ENCODE measurements at places on chromosomes 7 and 10. TPM values are rescaled to one million over a fixed set of nuclear protein-coding genes. Genes with fewer than 3 reads are reported as not detected.

- no peak overlapping the region for H3K27ac ChIP-seq
- no peaks in the 10 kb centered on the region for H3K27me3 ChIP-seq
- no peaks in the 10 kb centered on the region for H3K36me3 ChIP-seq
- H3K4me1 ChIP-seq, result no peaks in the 10 kb centered on the region
- no peak overlapping the region for H3K4me3 ChIP-seq
- no peak for DNase-seq
These were observed 7.3 kb upstream of the PPP1R17 start for GRCh38 chr7:31679574-31680305.

Gene CNPY1
- not detected for polyA plus RNA-seq

Gene CYP17A1
- not detected for polyA plus RNA-seq

DNA sequence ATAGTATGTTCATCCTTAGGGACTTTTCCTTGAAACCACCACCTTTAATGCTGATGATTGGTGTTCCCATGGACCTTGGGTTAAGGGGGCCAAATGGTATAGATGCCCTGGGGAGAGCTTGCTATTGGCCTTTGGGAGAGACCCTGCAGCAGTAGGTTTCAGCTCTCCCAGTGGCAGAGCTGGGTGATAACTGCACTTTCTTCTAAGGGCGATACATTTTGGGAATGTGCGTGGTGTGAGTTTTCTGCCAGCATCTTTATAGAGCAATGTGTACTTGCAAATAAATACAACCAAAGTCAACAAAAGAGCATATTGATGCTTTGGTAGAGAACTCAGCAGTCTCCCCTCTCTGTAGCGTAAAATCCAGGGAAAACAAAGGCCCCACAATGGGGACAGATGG is 404.1 kb downstream of the PAXIP1 start:
- DNase-seq, result no peak
- H3K4me3 ChIP-seq, result no peak overlapping the region
- H3K27me3 ChIP-seq, result no peaks in the 10 kb centered on the region
- H3K27ac ChIP-seq, result no peak overlapping the region

DNA sequence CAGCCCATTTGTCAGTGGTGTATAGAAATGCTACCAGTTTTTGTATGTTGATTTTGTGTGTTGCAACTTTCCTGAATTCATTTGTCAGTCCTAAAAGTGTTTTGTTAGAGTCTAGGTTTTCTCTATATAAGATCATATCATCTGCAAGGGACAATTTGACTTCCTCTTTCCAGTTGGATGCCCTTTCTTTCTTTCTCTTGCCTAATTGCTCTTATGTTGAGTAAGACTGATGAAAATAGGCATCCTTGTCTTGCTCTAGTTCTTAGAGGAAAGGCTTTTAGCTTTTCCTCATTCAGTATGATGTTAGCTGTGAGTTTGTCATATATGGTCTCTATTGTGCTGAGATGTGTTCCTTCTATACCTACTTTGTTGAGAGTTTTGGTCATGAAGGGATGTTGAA is 161.7 kb upstream of the TPK1 start:
- peaks cover 37% of the 10 kb centered on the region for H3K36me3 ChIP-seq
- H3K4me3 ChIP-seq, result no peak overlapping the region
- no peak overlapping the region for H3K27ac ChIP-seq
- H3K27me3 ChIP-seq, result no peaks in the 10 kb centered on the region
- H3K4me1 ChIP-seq, result no peaks in the 10 kb centered on the region
- DNase-seq, result no peak

DNA sequence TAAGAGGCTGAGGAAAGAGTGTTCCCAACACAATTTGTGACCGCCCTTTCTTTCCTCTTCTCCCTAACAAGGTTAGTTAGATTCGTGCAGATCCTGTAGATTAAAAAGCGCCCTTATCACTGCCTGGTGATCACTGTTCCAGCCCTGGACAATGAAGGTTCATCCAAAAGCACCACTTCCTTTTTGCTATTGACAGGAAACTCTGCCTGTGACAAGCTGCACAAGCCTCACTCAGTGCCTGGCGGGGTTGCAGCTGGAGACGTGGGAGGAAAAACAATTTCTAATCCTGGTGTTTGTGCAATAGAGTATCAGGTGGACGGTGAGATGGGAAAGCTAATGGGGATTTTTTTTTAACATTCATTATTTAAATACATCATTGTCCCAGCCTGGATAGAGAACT is 105.9 kb upstream of the CAV2 start:
- peaks cover 8% of the 10 kb centered on the region for H3K27me3 ChIP-seq
- no peak overlapping the region for H3K27ac ChIP-seq
- no peak overlapping the region for H3K4me3 ChIP-seq
- H3K36me3 ChIP-seq, result no peaks in the 10 kb centered on the region
- no peak for DNase-seq

DNA sequence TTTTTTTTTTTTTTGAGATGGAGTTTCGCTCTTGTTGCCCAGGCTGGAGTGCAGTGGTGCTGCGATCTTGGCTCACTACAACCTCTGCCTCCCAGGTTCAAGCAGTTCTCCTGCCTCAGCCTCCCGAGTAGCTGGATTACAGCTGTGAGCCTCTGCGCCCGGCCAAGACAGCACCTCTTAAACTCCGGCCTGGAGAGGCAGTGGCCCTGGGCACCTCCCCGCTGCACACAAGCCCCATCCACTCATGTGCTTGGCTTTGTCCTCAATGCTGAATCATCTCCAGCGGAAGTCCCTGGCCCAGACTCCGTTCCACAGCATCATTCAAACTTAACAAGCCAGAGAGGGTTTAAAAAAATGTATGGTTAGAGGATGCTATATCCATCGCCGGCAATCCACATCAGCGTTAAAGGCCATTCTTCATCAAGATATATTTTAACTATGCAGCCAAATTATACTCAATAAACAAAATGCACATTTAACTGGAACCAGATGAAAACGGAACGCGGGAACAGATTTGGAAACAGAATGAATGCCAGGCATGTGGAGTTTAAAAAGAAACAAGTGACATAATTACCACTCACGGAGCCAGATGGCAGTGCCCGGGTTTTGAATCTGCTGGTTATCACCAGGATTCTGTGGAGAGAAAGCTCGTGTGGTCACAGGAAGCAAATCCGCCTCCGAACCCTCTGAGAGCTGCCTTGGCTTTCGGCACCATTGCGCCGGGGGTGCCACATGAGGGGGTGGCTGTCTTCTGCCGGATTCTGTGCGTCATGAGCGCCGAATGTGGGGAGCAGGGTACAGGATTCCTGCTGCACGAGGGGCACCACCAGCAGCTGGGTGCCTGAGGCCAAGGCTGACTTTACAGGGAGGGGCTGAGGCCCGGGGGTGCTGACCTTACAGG is 45.6 kb upstream of the CFAP46 start:
- peaks cover 8% of the 10 kb centered on the region for H3K27me3 ChIP-seq
- no peak overlapping the region for H3K4me3 ChIP-seq
- DNase-seq, result no peak

Gene SUGCT
- polyA plus RNA-seq, result 9.8 TPM

- no peaks in the 10 kb centered on the region for H3K4me1 ChIP-seq
- H3K36me3 ChIP-seq, result no peaks in the 10 kb centered on the region
- no peak overlapping the region for H3K27ac ChIP-seq
- no peak overlapping the region for H3K4me3 ChIP-seq
These were observed 12.9 kb downstream of the GRM8 start for GRCh38 chr7:127239814-127240213.

Gene NXPH1
- not detected for polyA plus RNA-seq

GRCh38 chr10:95513008-95513589 is 48.1 kb downstream of the SORBS1 start:
- H3K36me3 ChIP-seq, result no peaks in the 10 kb centered on the region
- H3K27me3 ChIP-seq, result peaks cover 18% of the 10 kb centered on the region
- H3K27ac ChIP-seq, result no peak overlapping the region

GRCh38 chr7:44201813-44202212 is 1.0 kb downstream of the YKT6 start:
- peak overlapping the region; percentile 89 for H3K4me3 ChIP-seq
- H3K27ac ChIP-seq, result peak overlapping the region; percentile 33
- H3K27me3 ChIP-seq, result no peaks in the 10 kb centered on the region

- no peaks in the 10 kb centered on the region for H3K4me1 ChIP-seq
- peaks cover 6% of the 10 kb centered on the region for H3K36me3 ChIP-seq
- no peak for DNase-seq
- no peaks in the 10 kb centered on the region for H3K27me3 ChIP-seq
- H3K4me3 ChIP-seq, result no peak overlapping the region
These were observed 10.8 kb upstream of the PYROXD2 start for GRCh38 chr10:98425511-98426352.

Gene PPIA
- 3,747 TPM for polyA plus RNA-seq

GRCh38 chr10:8088504-8088903 is 34.0 kb downstream of the GATA3 start:
- DNase-seq, result no peak
- no peaks in the 10 kb centered on the region for H3K36me3 ChIP-seq
- H3K27ac ChIP-seq, result no peak overlapping the region
- H3K4me3 ChIP-seq, result no peak overlapping the region
- no peaks in the 10 kb centered on the region for H3K4me1 ChIP-seq

DNA sequence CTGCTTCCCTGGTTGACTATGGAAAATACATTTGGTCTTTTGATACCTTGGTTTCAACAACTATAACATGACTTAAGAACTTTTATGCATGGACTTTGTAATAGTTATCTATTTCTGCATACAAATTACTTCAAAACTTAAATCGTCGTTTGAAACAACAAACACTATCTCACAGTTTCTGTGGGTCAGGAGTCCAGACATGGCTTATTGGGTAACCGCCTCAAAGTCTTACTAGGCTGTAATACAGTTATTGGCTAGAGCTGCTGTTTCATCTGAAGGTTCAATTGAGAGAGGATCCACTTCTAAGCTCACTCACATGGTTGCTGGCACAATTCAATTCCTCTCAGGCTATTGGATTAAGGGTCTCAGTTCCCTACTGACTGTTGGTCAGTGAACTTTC is 135.1 kb downstream of the LYZL1 start:
- no peak overlapping the region for H3K27ac ChIP-seq
- H3K4me1 ChIP-seq, result no peaks in the 10 kb centered on the region
- no peaks in the 10 kb centered on the region for H3K27me3 ChIP-seq

DNA sequence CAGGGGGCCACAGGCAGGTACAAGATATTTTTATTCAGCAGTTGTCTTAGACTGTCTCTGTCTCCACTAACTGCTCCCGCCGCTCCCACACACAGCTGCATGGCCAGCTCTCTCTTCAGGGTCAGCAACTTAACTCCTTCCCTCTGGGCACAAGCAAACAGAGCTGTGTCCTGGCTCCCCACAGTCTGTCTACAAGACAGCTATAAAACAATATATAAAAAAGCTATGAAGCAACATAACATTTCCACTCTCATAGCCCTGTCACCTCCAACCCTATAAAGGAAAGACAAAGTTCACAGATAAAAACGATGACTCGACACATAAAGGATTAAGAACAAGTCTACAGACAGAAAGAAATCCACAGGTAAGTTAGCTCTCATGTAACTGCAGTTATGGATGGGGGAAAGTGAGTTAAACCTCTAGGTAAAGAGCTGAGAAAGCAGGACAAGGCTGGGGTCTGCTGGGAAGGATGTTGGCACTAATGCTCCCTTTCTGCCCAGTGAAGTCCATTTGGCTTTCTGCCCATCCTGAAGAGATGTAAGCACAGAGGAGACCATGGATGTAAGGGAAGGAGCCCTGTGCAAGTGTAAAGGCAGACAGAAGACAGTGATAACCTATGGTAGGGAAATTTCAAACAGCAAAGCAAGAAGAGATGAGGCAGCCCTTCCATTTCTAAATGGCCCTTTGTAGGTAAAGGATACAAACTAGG is 27.0 kb downstream of the RAPGEF5 start:
- DNase-seq, result no peak
- H3K27ac ChIP-seq, result no peak overlapping the region
- H3K36me3 ChIP-seq, result no peaks in the 10 kb centered on the region
- H3K27me3 ChIP-seq, result no peaks in the 10 kb centered on the region

Gene SLC18A3
- polyA plus RNA-seq, result not detected

Gene CLRN3
- not detected for polyA plus RNA-seq

- H3K27me3 ChIP-seq, result peaks cover 55% of the 10 kb centered on the region
- H3K4me3 ChIP-seq, result no peak overlapping the region
- no peaks in the 10 kb centered on the region for H3K36me3 ChIP-seq
- no peaks in the 10 kb centered on the region for H3K4me1 ChIP-seq
These were observed 9.1 kb downstream of the LAMB1 start for GRCh38 chr7:107993891-107994291.

Gene HNRNPH3
- 134 TPM for polyA plus RNA-seq

DNA sequence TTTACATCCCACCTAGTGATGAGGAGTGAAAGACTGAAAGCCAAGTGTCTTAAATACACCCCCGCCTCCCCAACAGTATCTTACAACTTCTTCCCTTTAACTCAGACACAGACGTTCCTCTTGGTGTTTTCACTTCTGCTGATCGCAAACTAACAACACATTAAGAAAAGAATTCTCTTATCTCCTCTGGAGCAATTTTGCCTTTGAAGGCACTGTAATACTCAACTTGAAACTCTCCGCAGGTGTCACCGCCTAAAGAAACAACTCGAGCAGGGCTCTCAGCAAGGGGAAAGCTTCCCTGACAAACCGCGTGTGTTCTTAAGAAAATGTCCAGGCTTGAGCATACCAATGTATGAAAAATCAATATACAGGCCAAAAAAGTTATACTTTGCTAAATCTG is 452 bp downstream of the SEMA3C start:
- H3K27ac ChIP-seq, result peak overlapping the region; percentile 45
- H3K27me3 ChIP-seq, result peaks cover 53% of the 10 kb centered on the region
- H3K4me3 ChIP-seq, result peak overlapping the region; percentile 48
- peaks cover 5% of the 10 kb centered on the region for H3K4me1 ChIP-seq
- no peak for DNase-seq

- H3K27ac ChIP-seq, result no peak overlapping the region
- no peak overlapping the region for H3K4me3 ChIP-seq
- peaks cover 34% of the 10 kb centered on the region for H3K27me3 ChIP-seq
- H3K4me1 ChIP-seq, result no peaks in the 10 kb centered on the region
These were observed 352.2 kb downstream of the PRPF18 start for GRCh38 chr10:13938950-13939349.

- H3K4me3 ChIP-seq, result no peak overlapping the region
- H3K27me3 ChIP-seq, result no peaks in the 10 kb centered on the region
- H3K36me3 ChIP-seq, result no peaks in the 10 kb centered on the region
- no peak for DNase-seq
- H3K27ac ChIP-seq, result no peak overlapping the region
- H3K4me1 ChIP-seq, result no peaks in the 10 kb centered on the region
These were observed 320.7 kb downstream of the GPR37 start for GRCh38 chr7:124444696-124445480.

DNA sequence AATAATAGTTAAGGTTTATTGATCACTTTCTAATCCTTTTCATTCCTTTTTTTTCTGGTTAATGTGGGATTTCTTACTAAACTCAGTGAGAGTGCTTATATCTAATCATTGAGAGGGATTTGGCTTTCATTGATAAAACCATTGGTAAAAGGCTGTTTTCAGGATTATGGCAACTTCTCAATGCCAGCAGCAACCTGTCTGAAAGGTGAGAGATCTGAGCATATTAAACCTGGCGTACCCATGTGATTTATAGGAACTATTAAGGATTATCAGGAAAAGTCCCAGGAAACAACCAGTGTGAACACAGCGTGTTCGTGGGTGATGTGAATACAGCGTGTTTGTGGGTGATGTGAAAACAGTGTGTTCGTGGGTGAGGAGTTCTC is 65.9 kb downstream of the PDIA4 start:
- H3K4me3 ChIP-seq, result peak overlapping the region; percentile 96
- H3K4me1 ChIP-seq, result peaks cover 29% of the 10 kb centered on the region
- no peak for DNase-seq
- peak overlapping the region; percentile 93 for H3K27ac ChIP-seq
- peaks cover 6% of the 10 kb centered on the region for H3K27me3 ChIP-seq

- H3K4me3 ChIP-seq, result no peak overlapping the region
- no peak overlapping the region for H3K27ac ChIP-seq
- H3K4me1 ChIP-seq, result no peaks in the 10 kb centered on the region
- H3K36me3 ChIP-seq, result no peaks in the 10 kb centered on the region
- no peaks in the 10 kb centered on the region for H3K27me3 ChIP-seq
These were observed 76.5 kb downstream of the INSYN2A start for GRCh38 chr10:127119936-127120335.

Gene MRC1
- not detected for polyA plus RNA-seq

Gene TLX1
- polyA plus RNA-seq, result not detected

Gene TMEM254
- polyA plus RNA-seq, result 26.2 TPM

All from naive B cell (primary cell).